ENCODE measurements at places on chromosomes 7 and 10.

- no peak for DNase-seq
Measured at GRCh38 chr7:157359581-157359980, 22.8 kb downstream of the DNAJB6 start.

DNA sequence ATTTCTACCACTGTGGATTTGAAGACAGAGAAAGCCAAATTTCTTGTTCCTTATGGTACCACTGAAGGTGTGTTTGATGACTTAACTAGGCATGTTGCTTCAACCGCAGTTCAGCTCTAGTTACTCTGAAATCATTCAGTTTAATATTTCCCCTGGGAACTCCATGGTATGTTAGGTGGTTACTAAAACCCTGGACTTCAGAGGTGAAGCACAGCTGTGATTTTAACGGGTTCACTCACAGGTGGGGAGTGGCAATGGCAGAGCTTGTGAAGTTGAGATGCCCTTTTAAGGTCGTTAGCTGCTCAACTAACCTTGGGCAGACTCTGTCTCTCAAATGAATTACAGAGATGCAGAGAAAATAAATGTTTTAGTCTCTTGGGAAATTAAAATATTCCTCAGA is 163.6 kb upstream of the PHYHIPL start:
- DNase-seq = no peak

DNA sequence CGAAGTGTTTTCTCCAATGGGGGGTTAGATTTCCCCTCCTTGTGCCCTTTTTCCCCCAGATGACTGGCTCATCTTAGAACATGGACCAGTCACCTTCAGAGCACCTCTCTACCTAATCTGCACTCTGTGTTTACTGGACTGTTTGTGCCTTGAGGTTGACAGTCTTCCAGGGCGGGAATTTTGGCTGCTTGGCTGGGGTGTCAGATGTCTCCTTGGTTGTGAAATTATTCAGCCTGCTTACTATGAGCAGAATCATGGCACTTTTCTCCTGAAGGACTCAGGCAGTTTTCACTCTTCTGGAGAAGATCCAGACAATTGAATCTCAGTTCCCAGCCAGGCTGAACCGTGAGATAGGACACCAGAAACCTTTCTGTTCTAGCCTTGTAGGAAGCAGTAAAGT is 60.3 kb upstream of the NFKB2 start:
- no peak for DNase-seq

DNA sequence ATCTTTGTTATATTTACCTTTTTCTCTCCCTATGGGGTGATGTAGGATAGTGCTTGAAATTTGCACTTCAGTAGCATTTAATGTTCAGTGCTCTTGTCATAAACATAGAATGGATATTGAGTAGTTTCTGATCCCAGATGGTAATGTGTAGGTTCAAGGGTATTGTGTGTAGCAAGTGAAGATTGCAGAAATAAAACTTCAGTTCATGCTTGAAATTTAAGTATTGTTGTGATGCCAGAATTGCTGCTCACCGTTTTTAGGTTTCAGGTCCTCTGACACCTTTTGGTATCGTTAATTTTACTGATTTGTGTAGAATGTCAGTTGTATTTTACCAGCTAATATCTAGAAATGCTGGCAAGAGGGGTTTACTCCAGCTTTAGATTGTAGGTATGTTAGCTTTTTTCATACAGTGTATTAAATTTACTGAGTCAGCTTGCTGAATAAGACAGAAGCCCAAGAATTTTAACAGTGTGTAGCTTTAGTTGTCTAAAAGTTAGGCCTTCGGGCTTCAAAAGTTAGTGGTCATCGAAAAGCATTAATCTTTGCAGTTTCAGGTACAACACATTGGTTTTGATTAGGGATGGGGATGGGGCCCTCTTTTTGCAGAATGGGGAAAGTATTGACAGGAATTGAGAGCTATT is 1.9 kb downstream of the PTEN start:
- DNase-seq = no peak

DNA sequence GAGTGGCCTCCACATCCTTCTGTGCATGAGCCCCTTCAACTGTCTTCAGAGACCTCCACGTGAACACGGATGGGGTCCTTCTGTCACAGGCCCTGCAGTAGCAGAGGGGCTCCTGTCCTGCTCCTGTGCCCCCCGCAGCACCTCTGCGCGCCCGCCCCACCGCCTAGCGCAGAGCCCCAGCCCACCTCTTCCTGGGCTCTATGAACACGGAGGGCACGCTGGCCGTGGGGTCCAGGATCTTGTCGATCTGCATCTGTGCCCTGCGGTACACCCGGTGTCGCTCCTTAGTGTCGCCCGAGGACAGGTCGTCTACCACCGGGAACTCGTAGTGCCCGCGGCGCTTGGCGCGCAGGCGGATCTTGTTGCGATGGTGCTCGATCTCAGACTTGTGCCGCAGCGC is 71.4 kb upstream of the ATP6V0A4 start:
- no peak for DNase-seq

- no peak for DNase-seq
Measured at GRCh38 chr10:117094856-117095255, 43.2 kb downstream of the VAX1 start.

DNA sequence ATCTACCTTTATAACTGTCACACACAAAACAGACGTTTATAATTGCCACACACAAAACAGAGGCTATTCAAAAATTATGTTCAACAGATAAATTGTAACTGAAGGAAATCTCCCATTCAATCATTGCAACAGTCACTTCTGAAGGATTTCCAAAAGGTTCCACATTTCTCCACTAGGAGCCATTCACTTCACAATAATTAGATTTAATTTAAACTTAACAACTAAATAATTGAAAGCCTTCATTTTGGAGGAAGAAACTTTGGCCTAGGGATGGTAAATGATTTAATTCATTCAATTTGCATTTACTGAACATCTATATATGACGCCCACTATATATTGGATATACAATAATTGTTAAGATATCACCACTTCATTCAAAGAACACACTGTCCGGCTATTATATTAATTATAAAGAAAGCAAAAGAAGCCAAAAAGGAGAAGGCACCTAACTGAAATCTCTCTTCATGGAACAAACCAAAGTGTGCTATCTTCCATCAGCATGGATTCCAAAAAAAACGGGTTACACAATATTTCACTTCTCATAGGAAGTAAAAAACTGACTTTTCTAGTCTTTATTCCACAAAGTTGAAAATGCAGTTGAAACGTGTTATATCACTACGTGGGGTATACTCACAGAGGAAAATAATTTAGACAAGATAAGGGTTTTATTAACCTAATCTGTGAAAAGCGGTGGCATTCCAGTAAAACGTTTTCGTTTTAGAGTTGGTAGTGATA is 1.7 kb downstream of the ATAD1 start:
- no peak for DNase-seq

GRCh38 chr7:99196536-99197258 is 11.2 kb downstream of the KPNA7 start:
- DNase-seq = no peak

DNA sequence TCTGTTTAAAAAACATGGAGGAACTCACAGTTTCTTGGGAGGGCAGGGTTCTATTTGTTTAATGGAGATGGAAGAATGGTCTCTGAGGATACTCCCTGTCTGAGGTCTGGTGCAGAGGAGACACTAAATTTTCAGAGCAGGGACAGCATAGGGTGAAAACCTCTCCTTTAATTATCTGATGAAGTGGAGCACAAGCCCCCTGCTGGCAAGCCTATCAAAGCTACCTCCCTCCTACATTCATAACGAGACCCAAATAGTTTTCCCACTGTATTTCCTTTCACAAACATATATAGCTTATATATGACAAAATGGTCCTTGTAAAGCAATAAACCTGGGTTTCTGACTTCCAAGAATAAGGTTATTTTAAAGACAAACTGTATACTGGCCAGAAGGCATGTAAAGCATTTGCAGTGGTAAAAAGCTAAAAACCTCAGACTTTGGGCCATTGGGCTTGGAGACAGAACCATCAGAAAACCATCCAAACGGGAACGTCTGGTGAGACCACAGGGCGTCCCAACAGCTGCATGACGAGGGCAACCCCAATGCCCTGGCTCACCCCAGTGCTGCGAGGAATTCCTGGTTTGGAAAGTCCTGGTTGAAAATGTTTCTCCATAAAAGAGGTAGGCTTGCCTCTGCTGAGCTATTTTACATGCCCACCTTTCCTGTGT is 201.3 kb downstream of the FANK1 start:
- DNase-seq = no peak

DNA sequence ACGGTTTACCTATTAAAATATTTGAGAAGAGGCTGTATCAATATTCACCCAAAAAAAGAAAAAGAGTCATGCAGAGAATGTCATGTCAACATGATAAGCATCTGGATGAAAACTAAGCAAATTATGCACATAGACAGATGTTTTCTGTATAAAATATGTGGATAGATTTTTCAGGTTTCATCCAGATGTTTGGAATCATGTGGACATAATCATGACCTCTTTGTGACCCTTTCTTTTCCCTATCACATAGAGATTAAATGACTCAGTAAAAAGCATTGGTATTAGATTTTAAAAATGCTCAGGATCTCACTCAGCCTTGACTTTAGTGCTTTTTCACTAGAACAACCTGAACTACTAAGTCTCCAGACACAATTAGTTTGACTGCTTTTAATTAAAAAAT is 90.0 kb downstream of the FOXP2 start:
- no peak for DNase-seq

DNA sequence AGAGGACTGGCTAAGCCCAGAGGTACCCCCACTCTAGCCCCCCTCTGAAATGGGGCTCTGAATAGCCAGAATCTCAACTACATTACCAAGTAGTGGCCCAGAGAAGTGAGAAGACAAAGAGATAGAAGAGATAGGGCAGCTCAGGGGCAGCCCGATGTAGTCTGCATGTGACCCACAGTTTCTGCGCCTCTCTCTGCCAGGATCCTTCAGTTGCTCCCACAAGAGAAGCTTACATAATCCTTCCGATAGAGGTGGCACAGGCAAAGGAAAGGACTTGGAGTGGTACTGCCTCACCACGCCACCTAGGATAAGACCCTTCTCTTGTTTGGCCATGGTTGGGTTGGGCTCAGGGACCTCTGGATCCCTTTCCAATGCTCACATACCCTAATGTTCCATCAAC is 5.4 kb upstream of the PDE1C start:
- DNase-seq = no peak

DNA sequence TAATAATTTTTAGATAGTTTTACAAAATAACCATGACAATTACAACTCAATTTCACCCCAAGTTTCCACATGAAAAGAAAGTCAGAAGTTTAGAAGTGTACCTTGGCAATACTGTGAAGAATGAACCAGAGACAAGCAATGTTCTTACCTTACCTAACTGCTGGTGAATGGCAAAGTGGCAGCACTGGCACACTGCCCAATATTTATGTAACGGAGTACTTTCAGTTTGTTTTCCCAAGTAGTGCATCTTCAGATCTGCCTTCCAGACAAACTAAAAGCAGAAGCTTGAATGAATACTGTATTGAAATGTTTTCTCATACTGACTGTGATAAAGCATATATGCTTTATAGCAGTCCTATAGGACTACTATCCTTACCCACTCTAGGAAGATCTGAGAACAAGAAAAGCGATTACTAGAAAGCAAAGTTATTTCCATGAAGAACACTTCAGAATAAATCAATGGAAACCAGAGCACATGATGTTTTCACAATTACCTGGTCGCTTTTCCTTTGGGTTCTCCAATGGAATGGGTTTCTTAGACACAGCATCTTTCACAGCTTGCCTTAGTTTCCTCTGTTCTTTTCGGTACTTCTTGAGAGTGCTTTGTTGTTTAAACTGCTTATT is 1.5 kb downstream of the NOC3L start:
- DNase-seq = no peak

DNA sequence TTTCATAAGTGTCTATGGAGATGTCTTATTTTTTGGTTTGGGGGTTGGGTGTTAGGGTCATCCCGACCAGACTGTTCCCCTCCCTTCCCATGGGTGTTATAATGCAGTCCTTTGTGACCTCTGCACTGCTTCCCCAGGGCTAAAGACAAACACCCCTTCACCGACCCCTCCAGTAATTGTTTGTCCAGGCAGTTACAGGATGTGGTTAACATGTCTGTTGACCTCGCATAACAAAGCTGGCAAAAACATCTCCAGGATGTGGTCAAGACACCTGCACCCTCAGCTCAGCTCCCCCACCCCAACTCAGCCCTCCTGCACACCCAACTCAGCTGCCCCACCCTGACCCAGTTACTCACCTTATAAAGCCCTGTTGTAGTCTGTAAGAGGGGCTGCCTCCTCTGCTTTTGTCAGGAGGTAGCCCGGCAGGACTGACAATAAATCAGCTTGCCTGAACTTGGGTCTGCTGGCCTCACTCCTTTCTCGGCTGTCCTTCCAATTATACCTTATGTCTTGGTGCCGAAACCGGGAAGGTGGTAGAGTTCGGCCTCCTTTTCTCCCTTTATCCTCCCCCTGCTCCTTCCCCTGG is 102.2 kb downstream of the ZNF92 start:
- no peak for DNase-seq

DNA sequence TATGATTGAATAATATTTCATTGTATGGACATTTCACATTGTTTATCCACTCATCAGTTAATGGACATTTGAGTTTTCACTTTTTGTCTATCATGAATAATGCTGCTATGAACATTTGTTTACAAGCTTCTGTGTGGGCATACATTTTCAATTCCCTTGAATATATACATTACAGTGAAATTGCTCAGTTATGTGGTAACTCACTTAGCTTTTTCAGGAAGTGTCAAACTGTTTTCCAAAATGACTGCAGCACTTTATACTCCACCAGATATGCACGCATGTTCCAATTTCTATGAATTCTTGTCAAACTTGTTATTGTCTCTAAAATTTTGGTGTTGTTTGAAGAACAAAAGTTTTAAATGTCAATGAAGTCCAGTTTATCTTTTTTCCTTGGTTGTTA is 401.2 kb downstream of the THSD7A start:
- DNase-seq = no peak
